ENCODE measurements at places on chromosomes 11 and 22.
A peak's percentile ranks its signal among the peaks of the same experiment; 100 is the strongest.

DNA sequence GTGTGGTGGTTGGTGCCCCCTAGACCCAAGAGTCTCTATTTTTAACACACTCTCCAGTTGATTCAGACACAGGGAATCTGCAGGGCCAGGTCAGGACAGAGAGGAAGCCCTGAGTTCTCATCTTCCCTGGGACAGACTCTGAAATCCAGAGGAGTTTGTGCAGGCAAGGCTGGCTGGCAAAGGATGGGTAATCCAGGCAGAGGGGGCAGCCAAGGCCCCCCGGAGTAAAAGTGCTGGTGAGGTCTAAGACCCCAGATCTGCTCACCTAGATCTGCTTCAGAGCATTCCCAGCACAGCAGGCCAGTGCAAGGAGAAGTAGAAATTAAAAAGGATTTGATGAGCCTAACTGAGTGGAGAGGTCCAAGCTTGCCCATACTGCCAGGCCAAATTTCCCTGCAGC, 40.6 kb upstream of the MN1 start:
- no peak for DNase-seq

DNA sequence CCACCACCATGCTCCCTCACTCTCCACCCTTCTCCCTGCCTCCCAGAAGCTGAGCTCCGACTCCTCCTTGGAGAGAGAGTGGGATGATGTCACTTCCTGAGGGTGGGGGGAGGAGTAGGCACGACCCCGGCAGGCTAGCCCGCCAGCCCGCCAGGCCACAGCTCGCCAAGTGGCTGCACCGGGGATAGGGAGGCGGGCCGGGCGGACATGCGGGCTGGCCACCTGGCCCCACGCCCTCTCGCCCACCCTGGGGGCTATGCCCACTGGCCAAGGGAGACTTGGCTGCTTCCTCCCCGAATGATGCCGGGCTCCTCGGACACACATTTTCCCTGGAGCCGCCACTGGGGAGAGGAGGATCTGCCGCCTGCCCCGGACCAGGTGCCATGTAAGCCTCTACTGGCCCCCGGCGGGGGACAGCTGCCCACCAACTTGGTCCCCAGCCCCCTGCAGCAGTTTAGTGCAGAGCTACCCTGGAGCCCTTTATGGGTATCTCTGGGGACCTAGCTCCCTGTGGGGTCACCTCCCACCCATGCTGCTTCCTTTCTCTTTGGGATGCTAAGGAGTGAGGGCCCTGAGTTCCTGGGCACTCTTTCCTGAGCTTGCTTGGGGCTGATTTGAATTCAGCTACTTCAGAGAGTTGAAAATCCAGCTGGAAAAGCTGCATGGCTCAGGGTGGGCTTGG, 33.7 kb upstream of the MYRF start:
- DNase-seq, result no peak

- no peak for DNase-seq
Observed at GRCh38 chr11:36073411-36074203, 129.7 kb downstream of the LDLRAD3 start.

GRCh38 chr11:77660947-77661346, 23.4 kb upstream of the CLNS1A start:
- no peak for DNase-seq

GRCh38 chr11:114183044-114183511, 113.1 kb upstream of the NNMT start:
- peak; percentile 63 for DNase-seq

- no peak for DNase-seq
Observed at GRCh38 chr11:110795112-110795624, 82.9 kb upstream of the ARHGAP20 start.

- DNase-seq, result no peak
Observed at GRCh38 chr11:47552056-47552565, 821 bp downstream of the CELF1 start.

- DNase-seq, result no peak
Observed at GRCh38 chr11:86938900-86939880, 16.0 kb downstream of the FZD4 start.

- DNase-seq, result no peak
Observed at GRCh38 chr11:131811383-131811782, 441.0 kb downstream of the NTM start.

GRCh38 chr11:82858556-82859091, 41.6 kb downstream of the PRCP start:
- no peak for DNase-seq

DNA sequence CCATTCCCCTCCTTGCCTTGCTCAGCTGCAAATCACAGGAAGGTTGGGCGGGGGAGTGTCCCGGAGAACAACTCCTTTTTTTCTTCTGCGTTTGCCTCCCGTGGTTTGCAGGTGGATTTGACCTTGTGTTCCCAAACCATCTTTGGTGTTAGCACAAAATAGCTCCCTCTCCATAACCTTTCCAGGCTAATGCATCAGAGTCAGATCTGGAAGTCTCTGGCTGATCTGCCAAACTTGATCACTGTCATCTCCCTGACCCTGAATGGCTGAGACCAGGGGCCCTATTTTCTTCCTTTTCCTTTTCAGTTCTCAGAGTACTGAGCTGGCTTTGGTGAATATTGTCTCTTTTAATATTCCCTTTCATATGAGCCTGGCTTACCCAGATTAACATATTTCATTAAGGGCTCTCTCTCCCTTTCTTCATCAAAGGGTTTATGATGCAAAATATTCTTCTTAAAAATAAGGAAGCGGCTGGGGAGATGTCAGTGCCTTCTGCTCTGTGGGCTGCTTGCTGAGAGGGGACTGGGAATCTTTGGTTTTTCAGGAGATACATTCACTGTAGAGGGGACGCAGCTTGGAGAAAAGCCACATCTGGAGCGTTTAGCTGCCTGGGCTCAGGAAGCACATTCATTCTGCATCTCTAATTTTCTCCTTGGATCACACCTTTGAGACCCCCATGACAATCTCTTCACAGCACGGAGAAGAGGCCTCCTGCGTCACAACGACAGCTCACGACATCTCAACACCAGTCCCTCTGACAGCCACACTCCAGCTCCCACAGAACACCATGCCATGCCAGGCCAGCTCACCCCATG, 148.3 kb downstream of the CEP164 start:
- DNase-seq, result no peak

- no peak for DNase-seq
Observed at GRCh38 chr11:46498179-46498578, 95.6 kb downstream of the AMBRA1 start.

DNA sequence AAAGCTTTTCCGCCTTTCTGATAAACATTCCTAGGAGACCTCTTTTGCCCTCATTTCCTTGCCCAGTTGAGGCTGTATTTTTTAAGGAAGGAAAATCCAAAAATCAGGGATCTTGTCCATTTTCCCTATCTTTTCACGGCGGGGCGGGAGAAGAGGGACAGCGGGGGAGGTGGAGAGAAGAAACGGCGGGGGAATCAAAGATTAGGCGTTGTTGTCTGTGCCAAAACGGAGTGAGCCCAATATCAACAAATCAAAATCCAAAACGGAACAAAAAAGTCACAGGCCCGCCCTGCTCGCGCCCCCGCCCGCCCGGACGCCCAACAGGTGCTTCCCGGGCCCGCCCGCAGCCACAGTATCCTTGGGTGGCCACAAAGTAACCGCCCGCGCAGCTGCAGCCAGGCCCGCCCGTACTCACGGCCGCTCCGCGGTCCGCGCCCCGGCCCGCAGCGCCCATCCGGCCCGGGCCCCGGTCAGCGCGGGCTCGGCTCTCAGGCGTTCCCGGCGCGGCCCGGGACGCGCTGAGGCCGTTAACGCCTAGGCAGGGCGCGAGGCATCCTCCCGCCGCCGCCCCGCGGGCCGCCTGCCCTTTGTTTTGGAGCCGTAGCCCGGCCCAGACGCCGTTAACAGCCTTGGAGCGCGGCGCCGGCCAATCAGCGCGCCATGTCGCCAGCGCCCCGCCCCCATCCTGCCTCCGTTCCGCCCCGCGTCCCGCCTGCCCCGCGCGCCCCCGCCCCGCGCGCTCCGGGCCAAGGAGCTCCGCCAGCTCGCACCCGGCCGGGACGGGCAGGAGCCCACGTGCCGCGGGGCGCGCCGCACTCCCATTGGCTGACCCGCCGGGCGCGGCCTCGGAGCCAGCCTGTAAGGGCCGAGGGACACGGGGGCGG, at the start of gene YPEL1:
YPEL1 (minus strand) TSS at position 595 of the 884 bp plus-strand sequence. CDS start 25,050 bp downstream, outside the sequence.
- DNase-seq, result peak; percentile 95
